ENCODE measurements at places on chromosomes 7 and 10.

- DNase-seq: peak; percentile 42
Observed at GRCh38 chr10:124619195-124619594, 125.0 kb downstream of the FAM53B start.

- DNase-seq: no peak
Observed at GRCh38 chr10:77799352-77799751, 127.2 kb downstream of the DLG5 start.

GRCh38 chr10:63683223-63683622, 162.0 kb downstream of the REEP3 start:
- DNase-seq: no peak

GRCh38 chr7:584122-584465, 64.4 kb upstream of the PDGFA start:
- no peak for DNase-seq

DNA sequence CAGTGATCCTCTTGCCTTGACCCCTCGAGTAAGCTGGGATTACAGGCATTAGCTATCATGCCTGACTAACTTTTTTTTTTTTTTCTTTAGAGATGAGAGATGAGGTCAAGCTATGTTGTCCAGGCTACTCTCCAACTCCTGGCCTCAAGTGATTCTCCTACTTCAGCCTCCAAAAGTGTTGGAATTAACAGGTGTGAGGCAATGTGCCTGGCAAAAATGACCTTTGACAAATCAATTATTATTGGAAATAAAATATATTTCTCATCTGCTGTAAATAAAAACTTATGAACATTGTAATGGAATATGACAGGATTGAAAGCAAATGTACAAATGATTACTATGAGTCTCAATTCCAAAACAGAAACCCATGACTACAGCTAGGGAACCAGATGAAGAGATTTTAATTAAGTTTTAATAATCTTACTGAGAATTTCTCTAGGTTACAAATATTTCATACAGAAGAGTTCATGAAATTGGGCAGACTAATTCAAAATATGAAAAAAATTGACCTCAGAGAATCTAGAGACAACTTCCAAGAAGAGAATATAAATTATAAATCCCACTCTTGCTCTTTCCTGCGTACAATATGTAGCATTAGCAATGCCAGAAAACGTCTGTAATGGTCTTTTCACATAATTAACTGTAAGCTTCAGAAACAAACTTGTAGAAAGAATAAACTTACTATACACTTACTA, 414.7 kb downstream of the DGKB start:
- DNase-seq: no peak

DNA sequence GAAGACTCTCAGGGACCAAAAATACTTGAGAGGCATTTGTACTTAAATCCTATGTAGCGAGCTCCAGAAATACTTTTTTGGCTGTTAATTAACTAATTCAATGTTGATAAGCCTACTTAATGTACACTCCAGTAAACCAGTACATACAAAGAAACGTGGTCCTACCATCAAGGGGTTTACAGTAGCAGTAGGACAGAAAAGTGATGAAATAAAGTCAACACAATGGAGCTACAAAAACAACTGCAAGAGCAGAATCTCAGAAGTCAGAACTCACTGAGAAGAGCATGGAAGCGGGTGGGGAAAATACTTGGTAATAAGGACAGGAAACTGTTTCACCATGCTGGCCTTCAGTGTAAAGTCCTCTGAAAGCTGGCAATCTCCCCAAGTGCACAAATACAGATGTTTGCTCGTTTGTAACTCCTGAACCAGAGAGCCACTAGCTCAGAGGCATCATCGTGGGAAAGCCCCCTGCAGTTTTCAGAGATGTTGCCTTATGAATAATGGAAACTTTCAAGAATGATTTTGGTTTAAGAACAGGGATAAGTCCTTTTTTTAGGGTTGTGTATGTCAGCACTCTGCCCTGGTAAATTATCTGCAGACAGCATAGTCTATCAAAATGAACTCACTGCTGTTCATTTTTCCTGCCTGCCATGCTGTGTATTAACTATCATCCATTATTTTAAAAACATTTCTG, 233.2 kb downstream of the SORCS1 start:
- DNase-seq: no peak

DNA sequence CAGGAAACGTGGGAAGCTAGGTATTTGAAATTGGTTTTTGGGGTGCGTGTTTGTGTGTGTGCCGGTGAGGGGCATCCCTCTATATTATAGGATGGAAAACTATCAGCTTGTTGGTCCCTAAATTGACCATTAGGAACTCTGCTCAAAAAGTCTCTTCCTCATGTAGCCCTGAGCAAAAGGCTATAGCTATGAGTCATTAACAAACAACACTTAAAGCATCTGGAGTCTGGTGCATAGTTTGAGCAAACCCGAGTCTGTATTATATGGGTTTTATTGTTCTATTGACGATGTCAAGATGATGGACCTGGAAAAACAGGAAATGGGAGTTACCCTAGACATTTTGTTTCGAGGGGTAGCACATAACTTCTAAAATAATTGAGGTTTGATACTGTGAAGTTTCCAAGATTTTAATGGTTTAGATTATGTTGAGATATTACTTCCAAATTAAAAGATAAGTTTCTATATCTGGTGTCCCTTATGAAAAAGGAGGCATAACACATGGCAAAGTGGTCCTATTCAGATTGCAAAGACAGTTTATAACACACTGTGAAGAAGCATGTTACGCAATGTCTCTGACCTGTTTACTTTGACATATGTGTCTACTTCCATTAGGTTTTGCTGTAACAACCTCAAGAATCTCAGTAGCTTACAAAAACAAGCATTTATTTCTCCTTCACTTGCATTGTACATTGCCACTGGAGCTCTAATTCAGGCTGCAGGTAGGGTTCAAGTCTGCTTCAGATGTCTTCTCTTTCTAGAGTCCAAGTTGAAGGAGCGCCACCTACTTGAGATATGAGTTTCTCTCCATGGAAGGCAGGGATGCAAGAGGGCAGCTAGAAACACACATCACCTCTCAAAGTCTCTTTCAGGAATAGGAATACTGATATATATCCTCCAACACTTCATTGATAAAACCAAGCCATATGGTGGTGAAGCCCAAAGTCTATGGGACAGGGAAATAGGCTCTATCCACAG, 357.7 kb downstream of the PHF14 start:
- no peak for DNase-seq

DNA sequence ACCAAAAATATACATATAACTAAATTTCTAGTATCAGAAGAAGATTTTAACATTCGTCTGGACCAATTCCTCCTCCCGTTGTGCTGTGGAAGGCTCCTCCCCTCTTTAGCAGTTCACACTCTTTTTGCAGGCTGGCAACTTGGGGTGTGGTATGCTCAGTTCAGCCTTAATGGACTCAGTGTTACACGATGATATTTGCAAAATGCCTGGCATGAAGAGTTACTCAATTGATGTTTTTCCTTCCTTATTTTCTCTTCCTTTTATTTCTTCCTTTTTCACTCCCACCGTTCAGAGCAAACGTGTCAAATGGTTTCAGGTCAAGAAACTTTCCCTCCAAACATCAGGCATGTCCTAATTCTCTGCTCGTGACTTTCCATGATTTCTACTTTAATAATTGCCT, 248.3 kb downstream of the PHF14 start:
- DNase-seq: no peak

GRCh38 chr10:2900530-2900929, 166.8 kb upstream of the PFKP start:
- no peak for DNase-seq

DNA sequence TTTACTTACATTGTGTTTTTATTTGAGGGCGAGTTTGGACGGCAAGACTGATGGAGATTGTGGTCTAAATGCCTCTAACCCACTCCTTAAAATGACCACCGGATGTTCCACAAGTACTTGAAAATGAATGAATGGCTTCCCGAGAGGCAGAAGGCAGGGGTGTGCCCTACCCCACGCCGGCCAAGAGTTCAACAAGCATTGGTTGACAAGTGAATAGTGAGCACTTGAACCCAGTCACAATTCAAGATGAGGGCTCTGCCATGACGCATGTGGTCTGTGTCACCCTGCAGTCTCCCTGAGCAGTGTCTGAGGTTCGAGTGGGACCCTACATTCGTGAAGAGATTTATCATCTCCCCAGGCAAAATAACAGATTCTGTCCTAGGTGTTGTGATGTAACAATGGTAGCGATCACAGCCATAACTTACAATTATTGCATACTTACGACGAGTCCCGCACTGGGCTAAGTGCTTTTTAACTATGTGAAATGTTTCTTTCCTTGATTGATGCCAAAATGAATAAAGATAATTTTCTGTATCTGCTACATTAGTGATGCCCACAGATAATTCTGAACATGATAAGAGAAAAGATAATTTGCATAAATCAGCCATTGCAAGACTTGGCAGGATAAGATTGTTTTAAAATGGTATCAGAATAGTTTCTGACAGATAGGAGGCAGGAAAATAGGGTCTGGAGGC, 305.4 kb downstream of the WDR37 start:
- DNase-seq: no peak

DNA sequence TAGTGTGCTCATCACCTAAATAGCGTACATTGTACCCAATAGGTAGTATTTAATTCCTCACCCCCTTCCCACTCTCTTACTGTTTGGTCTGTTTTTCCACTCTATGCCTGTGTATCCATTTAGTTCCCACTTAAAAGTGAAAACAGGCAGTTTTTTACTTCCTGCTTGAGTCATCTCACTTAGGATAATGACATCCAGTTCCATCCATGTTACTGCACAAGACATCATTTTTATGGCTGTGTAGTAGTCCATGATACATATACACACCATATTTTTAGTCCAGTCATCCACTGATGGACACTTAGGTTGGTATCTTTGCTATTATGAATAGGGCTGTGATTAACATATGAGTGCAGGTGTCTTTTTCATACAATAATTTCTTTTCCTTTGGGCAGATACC, 10.1 kb downstream of the STK17A start:
- no peak for DNase-seq

DNA sequence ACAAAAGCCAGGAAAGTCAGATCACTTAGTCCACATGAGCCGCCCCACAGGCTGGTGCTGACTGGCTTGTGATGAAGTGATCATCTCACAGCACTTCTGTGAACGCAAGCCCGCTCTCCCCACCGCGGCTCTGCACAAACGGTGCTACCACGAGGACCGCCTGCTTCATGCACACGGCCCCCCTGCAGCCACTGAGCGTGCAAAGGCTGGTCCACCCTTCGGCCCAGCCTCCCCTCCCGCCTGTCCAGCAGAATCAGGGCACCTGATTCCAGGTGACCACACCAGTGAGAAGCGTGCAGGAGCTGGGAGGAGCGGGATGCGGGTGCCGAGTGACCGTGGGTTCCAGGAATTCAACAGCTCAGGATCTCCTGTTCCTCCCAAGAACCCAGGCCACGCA, 32.2 kb downstream of the MAD1L1 start:
- DNase-seq: no peak

DNA sequence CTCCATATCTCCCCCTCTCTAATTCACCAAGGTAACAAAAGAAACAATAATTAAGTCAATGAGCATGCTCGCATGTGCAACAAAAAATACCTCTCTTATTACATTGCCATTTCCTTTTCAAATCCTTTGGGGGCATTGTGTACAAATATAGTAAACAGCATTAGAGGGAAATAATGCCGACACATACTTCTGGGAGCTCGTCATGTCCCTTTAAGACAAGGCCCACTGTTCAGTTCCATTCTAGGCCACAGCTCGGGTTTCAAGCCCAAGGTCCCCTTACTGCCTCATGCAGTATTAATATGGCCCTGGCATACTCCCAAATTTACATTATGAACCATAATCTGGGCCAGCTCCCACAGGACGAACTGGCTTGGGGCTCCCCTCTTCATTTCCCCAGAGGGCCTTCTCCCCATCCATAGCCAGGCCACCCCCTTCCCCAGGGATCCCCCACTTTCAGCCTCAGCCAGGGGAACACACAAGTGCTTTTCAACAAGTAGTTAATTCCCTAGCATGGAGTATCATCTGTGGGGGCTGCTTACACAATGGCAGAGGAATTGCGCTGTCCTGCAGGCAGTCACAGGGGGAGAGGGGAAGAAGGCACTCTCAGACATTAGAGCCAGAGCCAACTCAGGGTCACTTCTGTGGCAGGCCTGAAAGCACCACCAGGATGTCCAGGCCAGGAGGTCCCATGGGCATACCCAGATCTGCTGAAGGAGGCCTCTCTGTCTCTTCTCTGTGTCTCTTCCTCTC, 110.6 kb downstream of the KCNMA1 start:
- DNase-seq: no peak

- DNase-seq: no peak
Observed at GRCh38 chr7:94243066-94243711, 151.5 kb upstream of the COL1A2 start.

- no peak for DNase-seq
Observed at GRCh38 chr7:94451187-94451586, 56.5 kb downstream of the COL1A2 start.

GRCh38 chr7:18350678-18351077, 144.9 kb upstream of the HDAC9 start:
- no peak for DNase-seq

DNA sequence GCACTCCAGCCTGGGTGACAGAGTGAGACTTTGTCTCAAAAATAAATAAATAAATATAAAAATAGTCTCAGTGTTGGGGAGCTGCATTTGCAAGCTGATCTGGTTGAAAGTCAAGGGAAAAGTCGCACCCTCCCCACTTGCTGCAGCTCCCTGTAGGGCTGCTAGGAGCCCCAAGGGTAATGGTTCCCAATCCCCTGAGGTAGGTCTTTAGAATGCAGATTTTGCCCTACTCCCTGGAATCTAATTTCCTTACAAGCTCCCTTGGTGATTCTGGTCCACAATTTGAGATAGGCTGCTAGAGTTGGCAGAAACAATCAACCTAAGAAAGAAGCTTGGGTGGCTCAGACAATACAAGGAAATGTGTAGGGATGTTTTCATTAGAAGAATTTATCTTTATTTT, 232.5 kb upstream of the YAE1 start:
- DNase-seq: no peak

DNA sequence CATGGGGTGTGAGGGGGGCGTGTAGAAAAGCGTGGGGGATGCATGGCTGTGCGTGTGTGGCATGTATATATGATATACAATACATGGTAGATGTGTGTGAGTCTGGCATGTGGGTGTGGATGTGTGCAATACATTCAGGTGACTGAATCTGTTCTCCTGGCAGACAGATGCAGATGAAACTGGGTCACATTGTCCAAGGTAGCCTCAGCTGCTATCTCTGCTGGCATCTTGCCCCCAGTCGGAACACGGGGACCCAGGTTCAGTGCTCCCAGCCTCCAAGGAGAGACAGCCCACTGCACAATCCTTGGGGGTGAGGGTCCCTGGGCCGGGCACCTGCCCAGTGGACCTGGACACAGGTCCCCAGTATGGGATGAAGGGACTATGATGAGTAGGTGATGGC, 12.4 kb upstream of the SRRM3 start:
- DNase-seq: no peak

- DNase-seq: no peak
Observed at GRCh38 chr7:153354071-153354470, 594.5 kb downstream of the ACTR3B start.
